Cardiac septum (tissue), 1 donor: ENCODE measurements at places on chromosomes 3 and 15. TPM values are rescaled to one million over a fixed set of nuclear protein-coding genes. Genes with fewer than 3 reads are reported as not detected.

Gene ALPK3
- total RNA-seq = 190 TPM

Gene NCK1
- 22.1 TPM for total RNA-seq

- DNase-seq = peak; percentile 93
Observed at GRCh38 chr3:183447206-183448001, 19.0 kb upstream of the MCF2L2 start.

DNA sequence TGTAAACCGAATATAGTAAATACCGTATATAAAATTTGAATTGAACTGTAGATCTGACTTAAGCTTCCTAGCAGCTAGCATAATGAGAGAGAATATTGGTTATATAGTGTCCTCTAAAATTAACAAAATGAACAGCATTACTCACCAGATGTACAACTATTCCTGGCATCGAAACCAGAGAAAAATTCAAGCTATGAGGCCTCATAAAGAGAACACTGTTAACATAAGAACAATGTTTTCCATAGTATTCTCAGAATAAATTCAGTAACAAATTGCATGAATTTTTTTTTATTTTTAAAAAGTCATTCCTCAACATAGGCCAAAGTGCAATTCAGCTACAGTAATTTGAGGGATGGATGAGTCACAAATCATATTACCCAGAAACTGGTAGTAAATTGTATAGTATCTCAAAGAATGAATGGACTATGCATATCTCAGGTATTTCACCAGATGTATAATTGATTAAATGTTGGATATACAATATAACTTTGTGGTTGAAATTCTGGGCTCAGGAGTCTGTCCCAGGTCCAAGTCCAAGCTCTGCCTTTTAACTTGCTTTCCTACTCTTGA is 5.0 kb downstream of the TMEM207 start:
- DNase-seq = no peak

Gene UNC13C
- total RNA-seq = 0.32 TPM

DNA sequence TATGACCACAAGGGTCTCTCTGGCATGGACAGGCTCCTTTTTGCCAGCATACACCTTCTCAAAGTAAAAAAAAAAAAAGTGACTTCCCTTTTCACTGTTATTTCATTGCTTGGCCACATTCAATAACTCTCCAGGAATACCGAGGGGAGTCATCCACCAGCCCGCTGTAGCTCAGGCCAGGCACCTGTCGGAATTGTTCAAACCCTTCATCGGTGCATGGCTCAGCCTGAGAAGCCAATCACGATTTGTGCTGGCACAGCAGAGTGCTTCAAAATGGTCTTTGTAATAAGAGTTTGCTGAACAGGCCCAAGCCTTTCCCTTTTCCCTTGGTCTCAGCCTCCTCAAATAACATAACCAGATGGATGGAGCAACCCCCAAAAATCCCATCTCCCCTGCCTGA is 145.4 kb downstream of the PDZRN3 start:
- no peak for DNase-seq
